ENCODE measurements at places on chromosomes 3 and 15.

- DNase-seq, result no peak
Observed at GRCh38 chr3:184899953-184900595, 88.1 kb downstream of the VPS8 start.

DNA sequence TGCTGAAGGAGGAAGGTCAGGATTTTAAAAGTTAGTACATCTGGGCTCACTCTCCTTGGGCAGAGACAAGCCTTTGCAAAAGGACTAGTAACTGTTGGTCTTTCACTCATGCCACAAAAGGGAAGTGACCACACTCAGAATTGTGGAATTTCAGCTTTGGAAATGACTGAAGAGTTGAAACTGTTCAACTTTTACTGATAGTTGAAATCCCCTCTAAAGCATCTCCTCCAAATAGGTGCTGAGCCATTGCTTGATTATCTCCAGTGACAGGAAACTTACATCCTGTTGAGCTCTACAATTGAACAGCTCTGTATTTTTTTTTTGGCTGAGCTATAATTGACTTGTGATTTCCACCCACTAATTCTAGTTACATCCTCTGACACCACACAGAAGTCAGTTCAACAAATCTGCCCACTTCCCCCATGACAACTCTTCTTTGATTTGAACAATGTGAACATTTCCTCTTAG, 254.8 kb upstream of the TPRG1 start:
- DNase-seq, result peak; percentile 4

DNA sequence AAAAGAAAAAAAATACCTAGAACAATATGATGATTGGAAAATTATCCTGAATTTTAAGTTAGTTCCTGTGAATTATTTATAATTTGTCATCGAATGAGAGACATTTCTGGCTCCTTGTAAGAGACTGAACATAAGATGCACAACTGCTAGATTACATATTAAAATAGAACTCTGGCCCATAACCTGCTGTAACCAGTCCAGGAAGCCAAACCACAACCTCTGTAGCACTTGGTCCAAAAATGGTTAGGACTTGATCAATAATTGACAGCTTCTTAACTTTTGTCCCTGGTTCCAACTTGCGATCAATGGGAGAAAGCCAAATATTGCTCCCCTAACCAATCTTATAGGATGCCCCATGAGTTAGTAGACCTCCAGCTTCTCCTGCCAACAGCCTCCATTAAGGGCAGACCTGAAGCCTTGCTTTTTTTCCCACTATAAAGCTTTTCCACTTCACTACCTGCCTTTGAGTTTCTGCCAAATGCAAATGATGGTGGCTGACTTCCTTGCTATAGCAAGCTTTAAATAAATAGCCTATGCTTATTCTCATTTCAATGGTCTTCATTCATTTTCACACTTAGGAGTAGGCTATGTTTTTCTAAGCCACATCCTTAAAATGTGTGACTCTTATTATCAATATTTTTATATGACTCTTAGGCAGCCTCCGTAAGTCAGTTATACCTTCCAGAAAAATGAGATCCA, 224.0 kb upstream of the ARHGEF26 start:
- DNase-seq, result no peak

DNA sequence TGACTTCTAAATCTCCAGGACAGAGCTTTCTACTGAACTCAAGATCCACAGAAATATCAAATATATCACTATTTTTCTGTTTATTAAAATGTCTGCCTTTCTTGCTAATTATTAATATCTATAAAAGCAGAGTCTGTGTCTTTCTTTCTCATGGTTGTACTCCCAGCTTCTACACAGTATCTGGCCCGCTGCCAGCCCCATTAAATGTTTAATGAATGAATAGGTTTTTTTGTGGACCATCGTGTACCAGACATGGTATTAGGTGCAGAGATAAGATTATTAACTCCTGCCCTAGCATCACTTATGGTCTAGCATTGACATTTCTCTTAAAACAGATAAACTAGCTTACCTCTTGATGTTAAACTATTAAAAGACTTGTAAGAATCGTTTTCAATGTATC, 111.4 kb upstream of the RBMS3 start:
- DNase-seq, result no peak

GRCh38 chr15:84981711-84982300, at the start of gene PDE8A:
TSS of gene PDE8A (plus strand) at chr15:84981856. CDS start at chr15:84982163, 307 bp downstream.
- DNase-seq, result no peak

DNA sequence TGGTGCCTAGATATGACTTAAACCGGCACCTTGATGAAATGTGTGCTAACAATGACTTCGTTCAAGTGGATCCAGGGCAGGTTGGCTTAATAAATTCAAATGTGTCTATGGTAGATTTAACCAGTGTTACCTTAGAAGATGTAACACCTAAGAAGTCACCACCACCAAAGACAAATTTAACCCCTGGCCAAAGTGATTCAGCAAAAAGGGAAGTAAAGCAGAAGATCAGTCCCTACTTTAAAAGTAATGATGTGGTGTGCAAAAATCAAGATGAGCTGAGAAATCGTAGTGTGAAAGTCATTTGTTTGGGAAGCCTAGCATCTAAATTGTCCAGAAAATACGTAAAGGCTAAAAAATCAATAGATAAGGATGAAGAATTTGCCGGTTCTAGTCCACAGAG, 1.1 kb downstream of the FAN1 start:
- DNase-seq, result no peak

- DNase-seq, result no peak
Observed at GRCh38 chr3:174483254-174483653, 375.9 kb upstream of the NAALADL2 start.

DNA sequence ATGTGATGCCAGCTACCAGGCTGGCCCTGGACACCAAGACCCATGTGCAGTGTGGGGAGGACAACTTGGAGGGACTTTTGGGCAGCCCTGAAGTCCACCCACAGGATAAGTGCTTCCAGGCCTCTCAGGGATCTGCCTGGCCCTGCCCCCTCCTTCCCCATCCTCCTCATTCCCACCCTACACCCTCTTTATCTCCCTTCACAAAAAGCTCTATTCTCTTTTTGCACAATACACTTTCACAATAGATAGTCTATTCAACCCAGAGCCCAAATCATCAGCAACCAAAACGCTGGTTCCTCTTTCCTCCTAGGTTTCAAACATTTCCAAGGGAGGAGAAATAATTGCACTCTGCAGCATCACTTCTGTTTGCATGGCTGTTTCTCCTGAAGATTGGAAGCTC, 7.8 kb upstream of the ZNF710 start:
- DNase-seq, result no peak

DNA sequence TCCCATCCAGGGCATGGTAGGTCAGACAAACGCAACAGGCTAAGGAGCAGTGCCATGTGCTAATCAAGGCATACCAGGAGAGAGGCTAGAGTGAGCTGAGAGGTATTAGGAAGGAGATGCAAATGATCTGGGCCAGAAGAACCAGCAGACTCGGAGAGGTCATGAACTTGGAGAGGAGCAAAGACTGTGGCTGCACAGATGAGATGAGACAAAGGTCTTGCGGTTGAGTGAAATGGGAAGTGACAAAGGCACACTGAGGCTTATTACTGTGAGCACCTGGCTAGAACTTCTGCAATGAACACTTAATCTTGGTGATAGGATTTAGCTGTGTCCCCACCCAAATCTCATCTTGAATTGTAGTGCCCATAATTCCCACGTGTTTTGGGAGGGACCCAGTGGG, 380.2 kb downstream of the ULK4 start:
- DNase-seq, result no peak

GRCh38 chr15:68206711-68207151, 1.6 kb upstream of the CALML4 start:
- DNase-seq, result no peak

DNA sequence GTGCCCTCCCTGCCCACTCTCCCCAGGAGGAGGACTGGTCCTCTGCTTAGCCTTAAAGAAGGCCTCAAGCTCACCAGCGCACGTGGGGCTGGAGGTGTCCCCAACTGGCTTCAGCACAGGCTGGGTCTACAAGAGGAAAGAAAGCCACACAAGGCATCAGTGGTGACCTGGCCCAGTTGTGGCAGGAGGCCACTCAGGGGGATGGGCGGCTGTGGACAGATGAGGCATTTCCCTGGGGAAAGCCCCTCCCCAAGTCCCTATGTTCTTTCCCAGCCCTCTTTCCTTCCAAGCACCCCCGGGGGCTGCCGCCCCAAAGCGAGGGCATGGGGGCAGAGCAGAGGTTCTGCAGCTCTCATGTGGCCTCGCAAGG, 155.2 kb upstream of the TLE3 start:
- no peak for DNase-seq

DNA sequence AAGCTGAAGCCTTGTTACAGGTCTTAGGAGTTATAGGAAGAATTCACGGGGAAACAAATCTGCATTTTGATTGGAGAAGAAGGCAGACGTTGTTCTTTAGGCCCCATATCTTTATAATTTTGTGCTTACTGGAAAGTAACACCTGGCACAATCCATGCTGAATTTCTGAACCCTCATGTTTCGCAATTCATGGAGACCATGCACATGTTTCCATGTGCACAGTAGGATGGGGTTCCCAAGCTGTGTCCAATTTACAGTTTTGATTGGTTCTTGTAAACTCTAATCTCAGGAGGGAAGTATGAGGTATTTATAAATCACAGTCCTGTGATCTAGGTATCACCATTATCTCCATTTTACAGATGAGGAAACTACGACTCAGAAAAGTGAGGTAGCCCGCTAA, 7.8 kb upstream of the SCAANT1 start:
- DNase-seq, result no peak

- no peak for DNase-seq
Observed at GRCh38 chr15:93063796-93064690, 25.0 kb downstream of the RGMA start.

- no peak for DNase-seq
Observed at GRCh38 chr3:62553811-62554210, 180.5 kb upstream of the FEZF2 start.

- no peak for DNase-seq
Observed at GRCh38 chr15:61871926-61872522, 188.2 kb downstream of the VPS13C start.

DNA sequence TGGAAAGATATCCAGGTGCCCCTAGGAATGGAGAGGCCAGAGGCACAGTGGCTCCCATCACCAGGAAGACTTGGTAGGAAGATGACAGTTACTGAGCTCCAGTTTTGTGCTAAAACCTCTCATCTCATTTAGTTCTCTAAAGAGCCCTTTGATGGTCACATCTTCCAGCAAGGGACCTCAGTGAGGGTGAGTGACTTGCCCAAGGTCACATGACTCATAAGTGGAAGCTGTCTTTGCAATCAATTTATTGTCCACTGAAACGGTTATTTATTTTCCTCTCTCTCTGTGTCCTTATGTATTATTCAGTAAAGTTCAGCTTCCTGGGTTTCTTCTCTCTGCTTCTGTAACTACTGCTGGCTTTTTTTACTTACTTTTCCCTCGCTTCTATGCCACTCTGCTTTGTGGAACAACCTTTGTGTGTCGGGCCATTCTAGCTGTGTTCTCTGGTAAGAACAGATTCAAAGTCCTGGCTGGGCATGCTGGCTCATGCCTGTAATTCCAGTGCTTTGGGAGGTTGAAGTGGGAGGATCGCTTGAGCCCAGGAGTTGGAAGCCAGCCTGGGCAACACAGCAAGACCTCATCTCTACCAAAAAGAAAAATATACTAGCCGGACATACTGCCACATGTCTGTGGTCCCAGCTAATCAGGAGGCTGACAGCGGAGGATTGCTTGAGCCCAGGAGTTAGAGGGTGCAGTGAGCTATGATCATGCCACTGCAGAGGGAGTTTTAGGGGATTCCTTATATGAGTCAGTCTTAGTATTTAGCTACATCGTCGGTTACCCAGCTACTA, 55.9 kb downstream of the PDIA5 start:
- no peak for DNase-seq

DNA sequence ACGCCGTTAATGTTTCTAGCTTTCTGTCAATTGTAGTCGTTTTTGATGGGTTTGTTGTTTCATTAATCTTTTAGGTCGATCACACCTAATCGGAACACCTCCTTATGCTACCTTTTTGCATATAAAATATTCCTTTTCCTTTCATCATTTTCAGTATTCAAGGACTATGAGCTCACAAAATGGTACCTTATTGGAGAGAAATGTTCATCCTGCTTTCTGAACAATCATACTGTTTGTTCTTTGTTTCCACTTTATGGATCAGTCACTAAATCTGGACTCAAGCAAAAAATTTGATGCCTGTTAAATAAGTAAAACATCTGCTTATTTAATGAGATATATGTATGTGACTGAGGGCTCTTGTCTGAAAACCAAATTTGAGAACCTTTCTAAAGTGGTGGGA, 1.1 kb downstream of the KIF15 start:
- no peak for DNase-seq

DNA sequence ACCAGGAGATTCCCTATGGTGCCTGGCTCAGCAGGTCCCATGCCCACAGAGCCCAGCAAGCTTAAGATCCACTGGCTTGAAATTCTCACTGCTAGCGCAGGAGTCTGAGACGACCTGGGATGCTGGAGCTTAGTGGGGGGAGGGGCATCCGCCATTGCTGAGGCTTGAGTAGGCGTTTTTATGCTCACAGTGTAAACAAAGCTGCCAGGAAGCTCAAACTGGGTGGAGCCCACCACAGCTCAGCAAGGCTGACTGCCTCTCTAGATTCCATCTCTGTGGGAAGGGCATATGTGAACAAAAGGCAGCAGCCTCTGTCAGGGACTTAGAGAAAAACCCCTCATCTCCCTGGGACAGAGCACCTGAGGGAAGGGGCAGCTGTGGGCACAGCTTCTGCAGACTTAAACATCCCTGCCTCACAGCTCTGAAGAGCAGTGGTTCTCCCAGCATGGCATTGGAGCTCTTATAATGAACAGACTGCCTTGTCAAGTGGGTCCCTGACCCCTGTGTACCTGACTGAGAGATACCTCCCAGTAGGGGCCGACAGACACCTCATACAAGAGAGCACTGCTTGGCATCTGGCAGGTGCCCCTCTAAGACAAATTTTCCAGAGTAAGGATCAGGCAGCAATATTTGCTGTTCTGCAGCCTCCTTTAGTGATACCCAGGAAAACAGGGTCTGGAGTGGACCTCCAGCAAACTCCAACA, 231.5 kb upstream of the SETMAR start:
- DNase-seq, result no peak

GRCh38 chr3:23193831-23194230, 9.3 kb upstream of the UBE2E2 start:
- DNase-seq, result no peak

- DNase-seq, result no peak
Observed at GRCh38 chr3:43062564-43063040, 43.3 kb downstream of the POMGNT2 start.

- DNase-seq, result no peak
Observed at GRCh38 chr15:45548753-45549520, 26.4 kb upstream of the SLC30A4 start.

GRCh38 chr3:171565481-171566058, 105.4 kb upstream of the TNIK start:
- no peak for DNase-seq

DNA sequence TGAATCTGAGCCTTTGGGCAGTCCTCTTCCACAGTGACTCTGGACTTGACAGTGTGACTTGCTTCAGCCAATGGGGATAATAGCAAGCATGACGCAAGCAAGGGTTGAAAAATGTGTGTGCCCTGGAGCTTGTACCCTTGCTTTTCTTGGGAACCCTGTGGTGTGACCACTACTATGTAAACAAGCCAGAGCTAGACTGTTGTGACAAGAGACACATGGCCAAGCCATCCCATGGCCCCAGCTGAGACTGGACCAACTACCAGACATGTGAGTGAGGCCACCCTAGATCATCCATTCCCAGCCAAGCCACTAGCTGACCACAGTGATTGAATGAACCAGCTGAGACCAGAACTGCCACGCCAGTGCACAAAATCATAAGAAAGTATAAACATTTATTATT, 11.8 kb downstream of the MYO1E start:
- no peak for DNase-seq

- no peak for DNase-seq
Observed at GRCh38 chr3:24229468-24230221, 265.0 kb downstream of the THRB start.

GRCh38 chr15:82143390-82144385, 97.9 kb upstream of the MEX3B start:
- DNase-seq, result no peak

GRCh38 chr3:151165226-151165625, 37.8 kb downstream of the GPR171 start:
- DNase-seq, result no peak

Data from activated T-cell treated with anti-CD3 and anti-CD28 coated beads for 24 hours (primary cell).